ENCODE measurements at places on chromosomes 7 and 10. TPM values are rescaled to one million over a fixed set of nuclear protein-coding genes. Genes with fewer than 3 reads are reported as not detected.

The C10orf62 gene
- polyA plus RNA-seq: 0.84 TPM

The PRKCQ gene
- polyA plus RNA-seq: 16.8 TPM

GRCh38 chr7:117839507-117839906 is 33.7 kb downstream of the CTTNBP2 start:
- no peak for DNase-seq

- no peak for DNase-seq
Observed at GRCh38 chr7:46830-47140, 145.6 kb upstream of the FAM20C start.

GRCh38 chr7:121279822-121280221 is 49.0 kb upstream of the WNT16 start:
- DNase-seq: no peak

- DNase-seq: no peak
Observed at GRCh38 chr10:12518024-12518423, 168.7 kb downstream of the CAMK1D start.

DNA sequence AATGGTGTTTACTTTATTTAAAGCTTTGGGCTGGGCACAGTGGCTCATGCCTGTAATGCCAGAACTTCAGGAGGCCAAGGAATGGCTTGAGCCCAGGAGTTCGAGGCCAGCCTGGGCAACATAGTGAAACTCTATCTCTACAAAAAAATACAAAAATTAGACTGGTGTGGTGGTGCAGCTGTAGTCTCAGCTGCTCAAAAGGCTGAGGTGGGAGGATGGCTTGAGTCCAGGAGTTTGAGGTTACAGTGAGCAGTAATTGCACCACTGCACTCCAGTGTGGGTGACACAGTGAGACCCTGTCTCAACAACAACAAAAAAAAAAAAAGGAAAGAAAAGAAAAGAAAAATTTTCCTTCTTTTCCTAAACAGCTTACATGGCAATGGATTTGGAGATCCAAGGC is 22.0 kb downstream of the SLC16A9 start:
- DNase-seq: no peak

DNA sequence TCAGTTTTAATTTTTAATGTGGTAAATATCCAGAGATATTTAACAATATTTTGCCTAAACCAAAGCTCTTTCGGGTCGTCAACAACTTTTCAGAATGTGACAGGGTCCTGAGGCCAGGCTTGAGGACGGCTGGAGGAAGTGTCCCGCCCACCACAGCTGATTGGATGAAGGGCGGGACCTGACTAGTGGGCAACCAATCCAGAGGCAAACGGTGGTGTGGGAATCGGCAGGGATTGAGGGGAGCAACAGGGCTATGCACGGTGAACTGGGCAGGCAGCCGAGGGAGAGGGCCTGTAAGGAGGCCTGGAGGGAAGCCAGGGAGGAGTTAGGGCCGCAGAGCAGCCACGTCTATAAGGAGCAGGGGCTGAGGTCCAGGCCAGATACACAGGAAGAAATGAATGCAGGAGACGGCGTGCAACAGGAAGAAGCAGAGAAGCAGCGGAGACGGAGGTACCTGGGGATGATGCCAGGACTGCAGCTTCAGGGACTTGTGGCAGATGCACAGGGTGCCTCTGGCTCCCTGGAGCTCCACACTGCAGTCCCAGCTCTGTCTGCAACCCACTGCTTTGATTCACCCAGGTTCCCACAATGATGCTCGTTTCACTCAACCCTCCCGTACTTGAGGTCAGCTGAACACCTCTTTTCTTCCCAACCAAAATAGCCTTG is 46.1 kb upstream of the ZMIZ1 start:
- DNase-seq: no peak

DNA sequence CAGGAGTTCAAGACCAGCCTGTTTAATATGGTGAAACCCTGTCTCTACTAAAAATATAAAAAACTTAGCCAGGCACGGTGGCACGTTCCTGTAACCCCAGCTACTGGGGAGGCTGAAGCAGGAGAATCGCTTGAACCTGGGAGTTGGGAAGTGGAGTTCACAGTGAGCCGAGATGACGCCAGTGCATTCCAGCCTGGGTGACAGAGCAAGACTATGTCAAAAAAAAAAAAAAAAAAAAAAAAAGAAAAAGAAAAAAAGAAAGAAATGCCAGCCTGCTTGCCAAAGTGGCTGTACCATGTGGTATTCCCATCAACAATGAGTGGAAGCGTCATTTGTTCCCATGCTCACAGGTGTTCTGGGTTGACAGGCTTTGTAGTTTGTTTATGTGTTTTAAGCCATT is 43.3 kb upstream of the NPTX2 start:
- no peak for DNase-seq

DNA sequence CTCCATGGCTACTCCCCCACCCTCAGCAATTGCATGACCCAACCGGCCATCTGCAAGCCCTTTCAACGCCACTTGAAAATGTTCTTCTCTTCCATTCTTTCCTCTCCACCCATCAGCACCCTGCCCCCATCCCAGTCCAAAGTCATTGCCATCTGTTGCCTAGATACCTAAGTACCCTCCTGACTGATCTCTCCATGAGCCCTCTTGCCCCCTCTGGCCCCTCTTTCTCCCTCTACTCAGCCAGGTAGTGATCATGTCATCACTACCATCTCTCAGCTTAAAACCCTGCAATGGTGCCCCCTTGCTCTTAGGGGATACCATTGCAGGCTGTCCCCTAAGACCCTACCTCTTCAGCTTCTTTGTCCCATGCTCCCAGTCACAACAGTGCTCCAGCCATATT is 30.5 kb upstream of the BTRC start:
- no peak for DNase-seq

DNA sequence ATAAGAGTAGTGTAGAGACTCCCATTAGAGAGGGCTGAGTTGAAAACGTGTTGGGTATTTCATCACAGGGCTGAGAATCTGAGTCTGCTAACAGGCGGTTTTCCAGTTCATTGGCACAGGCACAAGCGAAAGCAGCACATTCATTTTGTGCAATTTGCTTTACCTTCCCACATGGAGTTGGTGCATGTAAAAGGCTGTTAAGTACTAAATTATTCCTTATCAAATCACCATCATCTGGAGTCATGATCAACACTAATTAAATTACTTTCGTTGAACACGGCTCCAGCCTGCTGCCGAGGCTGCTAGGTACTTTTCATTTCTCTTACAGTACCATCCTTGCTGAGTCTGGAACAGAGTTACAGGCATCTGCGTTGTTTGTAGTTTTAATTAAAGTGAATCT is 43.8 kb downstream of the ETV1 start:
- no peak for DNase-seq

DNA sequence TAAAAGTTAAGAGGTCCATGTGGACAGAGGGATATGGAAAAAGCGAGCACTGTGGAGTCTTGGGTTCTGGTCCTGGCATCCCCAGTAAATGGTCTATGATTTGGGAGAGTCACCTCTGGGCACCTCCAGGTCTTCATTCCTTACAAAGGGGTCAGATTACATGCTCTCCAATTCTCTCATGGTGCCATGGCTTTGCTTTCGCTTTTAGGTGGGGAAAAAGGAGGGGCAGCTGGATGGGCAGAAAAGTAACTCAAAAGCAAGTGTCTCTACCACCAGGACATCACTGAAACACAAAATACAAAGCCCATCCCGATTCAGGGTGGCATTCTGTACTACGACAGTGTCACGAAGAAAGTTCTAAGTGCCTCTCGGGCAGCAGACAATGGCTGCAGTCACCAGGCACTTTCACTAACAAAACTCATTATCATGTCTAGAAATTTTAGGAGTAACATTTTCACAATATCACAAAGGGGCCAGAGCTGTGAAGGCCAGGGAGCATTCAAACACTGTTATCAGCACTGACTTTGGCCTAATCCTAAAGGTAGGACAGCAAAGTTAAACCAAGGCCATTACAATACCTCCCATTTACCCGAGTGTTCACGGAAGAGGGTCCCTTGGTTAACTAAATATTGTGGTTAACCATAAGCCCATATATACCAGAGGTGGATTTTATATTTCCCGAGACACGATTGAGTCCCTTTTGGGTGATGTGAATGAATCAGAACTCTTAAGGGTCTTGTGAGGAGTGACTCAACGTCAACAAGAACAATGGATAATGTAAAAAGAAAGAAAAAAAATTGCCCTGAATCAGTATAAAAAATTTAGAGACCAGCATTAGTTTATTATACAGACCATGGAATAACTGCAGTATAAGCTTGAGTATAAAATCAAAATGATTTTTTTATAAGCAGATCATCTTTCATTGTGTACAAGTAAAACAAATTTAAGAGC is 2.5 kb downstream of the PSAP start:
- DNase-seq: no peak

Data from renal cortex interstitium (tissue), 15 donors.